T-helper 17 cell (primary cell): ENCODE measurements at places on chromosomes 7 and 10. TPM values are rescaled to one million over a fixed set of nuclear protein-coding genes. Genes with fewer than 3 reads are reported as not detected.

DNA sequence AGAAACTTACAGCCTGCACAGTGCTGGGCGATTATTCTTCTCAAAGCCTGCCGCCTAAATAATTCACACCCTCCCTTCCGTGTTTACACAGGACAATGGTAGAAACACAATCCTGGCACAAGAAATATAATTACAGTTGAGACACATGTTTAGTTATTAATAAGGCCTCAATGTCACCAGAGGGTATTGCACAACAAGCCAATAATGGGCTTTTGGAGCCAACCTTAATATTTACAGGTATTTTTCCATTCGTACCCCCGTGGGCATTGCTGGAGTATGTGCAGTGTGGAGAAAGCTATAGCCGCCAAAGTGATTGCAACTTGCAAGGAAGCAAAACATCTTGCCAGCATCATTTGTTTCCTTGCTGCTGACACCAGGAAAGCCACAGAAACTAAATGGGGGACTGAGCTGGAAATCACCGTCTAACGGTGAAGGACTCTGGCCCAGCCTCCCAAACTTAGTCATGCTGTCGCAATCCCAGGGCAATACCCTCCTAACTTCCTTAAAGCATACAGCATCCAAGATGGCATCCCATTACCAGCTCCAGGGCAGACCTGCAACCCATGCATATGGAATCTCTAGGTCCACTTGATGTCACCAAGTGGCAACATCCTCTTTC lies 8.6 kb downstream of the CALN1 start:
- no peaks in the 10 kb centered on the region for H3K36me3 ChIP-seq
- no peak for DNase-seq
- no peaks in the 10 kb centered on the region for H3K4me1 ChIP-seq
- H3K27me3 ChIP-seq: no peaks in the 10 kb centered on the region
- H3K4me3 ChIP-seq: no peak overlapping the region
- no peak overlapping the region for H3K27ac ChIP-seq

DNA sequence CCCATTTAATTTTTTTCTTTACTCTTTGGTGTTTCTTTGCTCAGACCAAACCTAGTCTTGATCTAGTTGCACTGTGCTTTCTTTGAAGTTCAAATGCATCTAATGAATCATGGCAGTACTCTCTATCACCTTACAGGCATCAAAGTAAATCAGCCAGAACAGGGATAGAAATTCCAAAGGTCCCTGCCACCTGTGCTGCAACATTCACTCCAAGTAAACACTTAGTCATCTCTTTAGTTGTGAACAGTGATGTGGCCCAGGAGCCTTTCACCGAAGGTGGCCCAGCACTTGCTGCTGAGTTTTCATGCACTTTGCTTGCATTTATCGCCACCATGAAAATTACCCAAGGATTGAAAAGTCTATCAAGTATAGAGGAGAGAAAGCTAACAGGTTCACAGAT lies 314.1 kb upstream of the ETV1 start:
- no peak overlapping the region for H3K27ac ChIP-seq
- DNase-seq: no peak
- H3K4me1 ChIP-seq: no peaks in the 10 kb centered on the region
- no peaks in the 10 kb centered on the region for H3K36me3 ChIP-seq
- no peaks in the 10 kb centered on the region for H3K27me3 ChIP-seq
- no peak overlapping the region for H3K4me3 ChIP-seq

DNA sequence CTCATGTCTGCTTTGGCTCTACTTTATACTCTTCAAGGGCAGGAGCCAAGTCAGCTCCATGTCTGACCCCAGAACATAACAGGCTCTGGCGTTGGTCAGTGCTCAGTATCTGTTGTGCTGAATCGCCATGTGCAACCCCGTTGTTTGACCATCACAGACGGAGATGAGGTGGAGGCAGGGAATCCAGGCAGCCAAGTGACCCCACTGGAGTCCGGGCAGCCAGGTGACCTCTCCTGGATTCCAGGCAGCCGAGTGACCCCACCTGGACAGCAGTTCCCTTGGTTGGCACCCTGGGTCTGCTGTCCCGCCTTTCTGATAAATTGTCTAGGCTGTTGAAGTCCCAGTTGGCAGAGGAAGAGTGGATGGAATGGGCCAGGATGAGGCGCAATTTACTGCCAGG lies 232.2 kb downstream of the TCERG1L start:
- no peak for DNase-seq
- H3K4me1 ChIP-seq: no peaks in the 10 kb centered on the region
- H3K4me3 ChIP-seq: no peak overlapping the region
- H3K36me3 ChIP-seq: no peaks in the 10 kb centered on the region

GRCh38 chr10:8417631-8418030 lies 363.1 kb downstream of the GATA3 start:
- H3K27ac ChIP-seq: peak overlapping the region; percentile 93
- peaks cover 22% of the 10 kb centered on the region for H3K4me1 ChIP-seq
- H3K4me3 ChIP-seq: no peak overlapping the region
- H3K36me3 ChIP-seq: peaks cover 7% of the 10 kb centered on the region
- DNase-seq: no peak

GRCh38 chr10:44830022-44830421 lies 81.1 kb upstream of the TMEM72 start:
- H3K36me3 ChIP-seq: no peaks in the 10 kb centered on the region
- no peak overlapping the region for H3K4me3 ChIP-seq
- no peak overlapping the region for H3K27ac ChIP-seq
- peaks cover 4% of the 10 kb centered on the region for H3K4me1 ChIP-seq
- peaks cover 22% of the 10 kb centered on the region for H3K27me3 ChIP-seq

GRCh38 chr7:117728890-117729624 lies 144.2 kb downstream of the CTTNBP2 start:
- no peak overlapping the region for H3K4me3 ChIP-seq
- no peaks in the 10 kb centered on the region for H3K36me3 ChIP-seq
- H3K27ac ChIP-seq: no peak overlapping the region
- DNase-seq: no peak

GRCh38 chr10:69844698-69845097 lies 43.0 kb downstream of the COL13A1 start:
- H3K4me1 ChIP-seq: peaks cover 2% of the 10 kb centered on the region
- no peak overlapping the region for H3K4me3 ChIP-seq
- H3K36me3 ChIP-seq: peaks cover 2% of the 10 kb centered on the region
- H3K27ac ChIP-seq: no peak overlapping the region
- H3K27me3 ChIP-seq: peaks cover 70% of the 10 kb centered on the region
- DNase-seq: no peak

- DNase-seq: no peak
- H3K27ac ChIP-seq: no peak overlapping the region
- peak overlapping the region; percentile 58 for H3K4me3 ChIP-seq
- H3K36me3 ChIP-seq: no peaks in the 10 kb centered on the region
- peaks cover 2% of the 10 kb centered on the region for H3K4me1 ChIP-seq
These were observed 982 bp downstream of the COBL start for GRCh38 chr7:51315393-51316261.

DNA sequence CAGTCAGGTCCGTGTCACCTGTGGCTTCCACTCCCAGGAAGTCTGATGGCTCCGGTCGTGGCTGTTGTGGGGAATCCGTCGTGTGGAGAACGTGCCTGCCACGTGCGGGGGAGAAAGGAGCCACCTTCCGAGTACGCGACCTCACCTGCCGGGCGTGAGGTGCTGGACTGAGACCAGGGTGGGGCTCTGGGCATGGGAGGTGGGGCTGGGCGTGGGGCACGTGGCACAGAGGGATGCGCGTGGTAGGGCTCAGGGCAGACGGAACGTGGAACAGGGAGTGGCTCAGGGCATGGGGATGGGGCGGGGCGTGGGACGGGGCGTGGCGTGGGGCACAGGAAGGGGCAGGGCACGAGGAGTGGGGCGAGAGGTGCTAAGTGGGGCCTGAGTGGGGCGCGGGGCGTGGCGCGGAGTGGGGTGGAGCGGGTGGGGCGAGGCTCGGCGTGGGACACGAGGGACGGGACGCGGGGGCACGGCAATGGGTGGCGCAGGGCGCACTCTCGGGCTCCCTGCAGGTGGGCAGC lies 64.8 kb downstream of the C10orf143 start:
- no peak for DNase-seq
- H3K36me3 ChIP-seq: peaks cover 2% of the 10 kb centered on the region
- peaks cover 21% of the 10 kb centered on the region for H3K27me3 ChIP-seq

GRCh38 chr7:100017300-100017699 lies 1.9 kb downstream of the ZKSCAN1 start:
- H3K36me3 ChIP-seq: peaks cover 4% of the 10 kb centered on the region
- DNase-seq: no peak
- H3K27me3 ChIP-seq: no peaks in the 10 kb centered on the region
- H3K4me3 ChIP-seq: no peak overlapping the region
- peaks cover 24% of the 10 kb centered on the region for H3K4me1 ChIP-seq

DNA sequence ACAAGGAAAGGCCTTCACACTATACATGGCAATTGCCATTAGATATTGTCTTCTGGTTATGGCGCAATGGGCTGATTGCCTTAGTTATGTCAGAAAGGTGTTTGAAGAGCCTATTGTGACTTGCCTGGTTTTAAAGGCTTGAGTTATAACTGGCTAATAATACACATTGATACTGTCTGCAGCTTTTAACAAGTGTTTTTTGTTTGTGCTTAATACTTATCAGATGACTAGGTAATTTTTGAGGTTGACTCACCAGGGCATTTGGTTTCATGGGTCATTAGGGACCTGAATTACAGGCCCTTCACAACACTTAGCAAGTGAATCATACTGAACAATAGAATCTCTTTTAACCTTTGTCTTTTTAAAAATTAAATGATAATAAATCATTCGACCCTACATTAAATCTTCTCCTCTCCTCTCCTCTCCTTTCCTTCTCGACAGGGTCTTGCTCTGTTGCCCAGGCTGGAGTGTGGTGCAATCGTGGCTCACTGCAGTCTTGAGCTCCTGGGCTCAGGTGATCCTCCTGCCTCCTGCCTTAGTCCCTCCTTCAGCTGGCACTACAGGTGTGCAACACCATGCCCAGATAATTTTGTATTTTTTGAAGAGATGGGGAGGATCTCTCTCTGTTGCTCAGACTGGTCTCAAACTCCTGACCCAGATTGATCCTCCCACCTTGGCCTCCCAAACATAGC lies 196.3 kb downstream of the JCAD start:
- DNase-seq: no peak
- H3K27me3 ChIP-seq: peaks cover 22% of the 10 kb centered on the region
- H3K27ac ChIP-seq: no peak overlapping the region
- H3K36me3 ChIP-seq: peaks cover 3% of the 10 kb centered on the region

GRCh38 chr7:157389951-157390730 lies 53.3 kb downstream of the DNAJB6 start:
- peaks cover 34% of the 10 kb centered on the region for H3K4me1 ChIP-seq
- peak overlapping the region; percentile 93 for H3K27ac ChIP-seq
- no peak for DNase-seq

GRCh38 chr10:131750171-131750895 lies 150.5 kb upstream of the PPP2R2D start:
- peaks cover 45% of the 10 kb centered on the region for H3K27me3 ChIP-seq
- H3K36me3 ChIP-seq: peaks cover 2% of the 10 kb centered on the region
- no peak overlapping the region for H3K27ac ChIP-seq
- no peak for DNase-seq
- peaks cover 4% of the 10 kb centered on the region for H3K4me1 ChIP-seq

The OR2A7 gene
- 1.2 TPM for total RNA-seq

The HPS6 gene
- total RNA-seq: 12.4 TPM

The SUMF2 gene
- total RNA-seq: 113 TPM

The NEUROD6 gene
- total RNA-seq: not detected

The RBM17 gene
- total RNA-seq: 146 TPM

The CFTR gene
- total RNA-seq: not detected

The IQCE gene
- total RNA-seq: 6.7 TPM

The HOGA1 gene
- total RNA-seq: not detected

The CADPS2 gene
- total RNA-seq: not detected

The PALD1 gene
- 0.13 TPM for total RNA-seq

The IGFBP1 gene
- not detected for total RNA-seq

The ODAD2 gene
- total RNA-seq: not detected

The GALNT17 gene
- not detected for total RNA-seq

The NRP1 gene
- 0.47 TPM for total RNA-seq

The ZNF316 gene
- total RNA-seq: 39.9 TPM
